NCI-H187 treated with DMSO at 0.1 percent for 48 hours (cell line): ENCODE measurements at places on chromosomes 13 and 19.

GRCh38 chr19:49850221-49850486 lies 805 bp upstream of the PTOV1 start:
- no peak for DNase-seq

GRCh38 chr13:59835569-59835968 lies 328.2 kb downstream of the DIAPH3 start:
- no peak for DNase-seq

- DNase-seq: no peak
Measured at GRCh38 chr13:43150369-43151207, 127.2 kb downstream of the DNAJC15 start.

GRCh38 chr13:40475617-40476016 lies 190.8 kb downstream of the FOXO1 start:
- no peak for DNase-seq

DNA sequence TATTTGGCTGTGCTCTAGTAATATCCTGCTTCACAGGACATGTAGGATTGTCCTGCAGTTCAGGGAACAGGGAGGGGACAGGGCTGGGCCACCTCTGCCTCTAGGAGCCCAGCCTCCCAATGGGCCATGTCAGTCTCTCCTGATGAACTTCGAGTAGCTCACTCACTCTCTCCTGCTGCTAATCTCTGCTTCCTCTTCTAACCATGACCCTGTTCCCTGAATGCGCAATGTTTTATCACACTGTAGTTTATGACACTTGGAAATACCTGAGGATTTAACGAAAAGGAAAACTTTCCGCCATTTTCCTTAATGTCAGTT lies 9.2 kb downstream of the PARP4 start:
- DNase-seq: no peak

DNA sequence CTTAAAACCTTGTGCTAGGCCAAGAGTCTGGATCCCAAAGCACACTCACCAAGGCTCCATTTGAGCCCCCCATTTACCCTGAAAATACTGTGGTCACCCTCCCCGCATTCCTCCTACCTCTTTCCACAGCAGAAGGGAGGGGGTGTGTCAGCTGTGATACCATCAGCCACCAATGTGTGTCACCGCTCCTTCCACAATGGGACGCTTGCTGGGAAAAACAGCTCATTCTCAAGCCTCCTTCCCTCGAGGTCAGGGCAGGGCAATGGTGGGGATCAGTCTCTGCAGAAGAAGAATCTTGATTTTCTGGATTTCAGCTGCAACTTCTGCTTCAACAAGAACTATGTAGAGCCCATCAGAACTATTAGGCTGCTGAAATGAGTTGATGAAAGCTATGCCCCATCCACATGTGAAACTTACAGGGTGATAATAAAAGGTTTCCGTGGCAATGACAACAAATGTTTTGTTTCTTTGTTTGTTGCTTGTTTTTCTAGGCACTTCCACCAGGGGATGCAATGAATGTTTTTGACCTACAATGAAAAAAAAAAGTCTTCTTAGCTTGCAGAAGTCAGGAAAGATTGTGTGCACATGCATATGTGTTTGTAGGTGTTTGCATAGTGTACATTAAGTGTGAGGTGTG lies 26.4 kb upstream of the ZNF507 start:
- no peak for DNase-seq

DNA sequence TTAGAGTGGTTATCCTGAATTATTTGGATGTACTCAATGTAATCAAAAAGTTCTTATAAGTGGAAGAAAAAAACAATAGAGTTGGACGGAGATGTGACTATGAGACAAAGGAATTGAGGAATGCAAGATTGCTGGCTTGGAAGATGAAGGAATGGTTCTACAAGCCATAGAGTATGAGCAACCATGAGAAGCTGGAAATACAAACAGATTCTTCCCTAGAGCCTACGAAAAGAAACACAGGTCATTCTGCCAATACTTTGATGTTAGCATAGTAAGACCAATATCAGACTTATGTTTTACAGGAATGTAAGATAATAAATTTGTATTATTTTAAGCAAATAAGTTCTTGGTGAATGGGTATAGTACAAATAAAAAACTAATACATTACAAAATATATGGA lies 249.2 kb downstream of the DIAPH3 start:
- DNase-seq: no peak

GRCh38 chr19:2761309-2761677 lies 21.5 kb upstream of the SLC39A3 start:
- no peak for DNase-seq

DNA sequence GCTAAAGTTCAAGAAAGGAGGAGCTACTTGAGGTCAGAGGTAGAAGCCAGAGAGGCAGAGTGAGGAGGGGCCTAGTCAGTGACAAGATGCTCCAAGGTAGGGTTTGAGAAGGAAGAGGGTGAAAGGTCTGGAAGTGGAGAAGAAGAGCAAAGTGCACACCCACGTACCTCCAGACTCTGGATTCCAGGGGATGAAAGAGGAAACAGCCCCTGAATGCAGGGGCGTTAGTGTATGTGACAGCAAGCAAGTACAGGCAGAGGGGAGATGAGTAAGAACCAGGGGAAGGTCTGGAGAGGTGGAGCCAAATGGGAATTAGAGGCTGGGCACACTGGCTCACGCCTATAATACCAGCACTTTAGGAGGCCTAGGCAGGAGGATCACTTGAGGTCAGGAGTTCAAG lies 8.7 kb downstream of the RPS28 start:
- no peak for DNase-seq

- no peak for DNase-seq
Measured at GRCh38 chr13:48220592-48220980, 12.4 kb upstream of the ITM2B start.

DNA sequence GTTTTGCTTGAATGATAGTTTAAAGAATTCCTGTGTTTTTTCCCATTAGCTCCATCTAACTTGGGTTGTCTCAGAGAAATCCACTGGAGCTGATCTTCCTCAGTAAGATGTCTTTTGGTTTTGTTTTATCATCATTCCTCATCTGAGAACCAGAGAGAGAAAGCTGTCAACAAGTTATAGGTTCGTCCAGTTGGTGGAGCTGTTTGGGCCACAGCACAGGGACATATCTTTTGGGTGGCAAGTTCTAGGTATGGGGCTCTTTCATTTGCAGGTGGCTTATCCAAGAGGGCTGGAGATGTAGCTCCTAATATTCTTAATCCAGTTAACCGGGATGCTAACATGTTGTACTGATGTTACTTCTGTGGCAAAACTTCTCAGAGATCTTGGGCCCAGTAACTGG lies 174.2 kb downstream of the KCNRG start:
- DNase-seq: no peak

DNA sequence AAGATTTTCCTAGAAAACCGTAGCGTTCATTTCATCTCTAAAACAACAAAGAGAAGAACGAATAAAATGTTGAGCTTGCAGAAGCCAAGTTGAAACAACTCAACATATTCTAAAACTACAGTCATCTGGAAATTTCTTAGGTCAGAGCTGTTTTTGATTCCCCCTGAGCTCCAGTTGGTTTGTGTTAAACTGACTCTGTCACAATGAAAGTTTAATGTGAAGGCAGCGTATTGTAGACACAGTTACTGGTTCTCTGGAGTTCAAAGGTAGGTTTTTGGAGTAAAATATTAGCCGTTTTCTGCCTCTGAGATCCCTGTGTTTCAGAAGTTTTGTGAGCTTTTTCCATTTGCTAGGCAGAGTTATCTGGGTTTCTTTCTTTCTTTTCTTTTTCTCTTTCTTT lies 2.2 kb downstream of the ARHGEF7 start:
- no peak for DNase-seq

- DNase-seq: no peak
Measured at GRCh38 chr13:61531383-61532065, 115.9 kb upstream of the PCDH20 start.

- DNase-seq: no peak
Measured at GRCh38 chr13:20667857-20668437, 35.6 kb upstream of the IL17D start.

DNA sequence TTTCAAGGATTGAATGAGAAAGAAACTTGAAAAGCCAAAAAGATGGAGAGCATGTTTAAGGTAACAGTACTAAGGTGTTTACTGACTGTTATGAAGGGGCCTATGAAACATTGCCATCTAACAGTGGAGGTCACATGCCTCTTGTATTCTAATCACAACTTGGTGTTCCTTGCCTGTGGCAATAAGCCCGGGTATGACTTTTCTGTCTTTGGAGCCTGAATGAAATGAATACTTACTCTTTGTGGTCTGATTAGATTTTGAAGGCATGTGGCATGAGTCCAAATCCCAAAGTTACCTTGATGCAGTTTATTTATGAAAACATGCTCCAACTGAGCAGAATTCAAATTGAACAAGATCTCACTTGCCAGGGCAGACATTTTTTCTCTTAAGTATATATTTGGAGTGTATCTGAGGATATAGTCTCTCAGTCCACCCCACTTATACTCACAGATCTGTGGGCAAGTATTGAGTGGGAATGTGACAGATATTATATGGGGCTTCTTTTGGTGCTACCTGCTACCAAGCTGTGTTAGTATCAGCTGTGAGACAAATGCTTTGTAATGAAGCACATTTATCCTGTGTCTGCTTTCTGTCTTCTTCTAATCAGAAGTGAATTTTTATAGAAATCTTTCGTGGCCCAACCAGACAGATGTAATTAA lies 67.5 kb downstream of the B3GLCT start:
- DNase-seq: no peak

DNA sequence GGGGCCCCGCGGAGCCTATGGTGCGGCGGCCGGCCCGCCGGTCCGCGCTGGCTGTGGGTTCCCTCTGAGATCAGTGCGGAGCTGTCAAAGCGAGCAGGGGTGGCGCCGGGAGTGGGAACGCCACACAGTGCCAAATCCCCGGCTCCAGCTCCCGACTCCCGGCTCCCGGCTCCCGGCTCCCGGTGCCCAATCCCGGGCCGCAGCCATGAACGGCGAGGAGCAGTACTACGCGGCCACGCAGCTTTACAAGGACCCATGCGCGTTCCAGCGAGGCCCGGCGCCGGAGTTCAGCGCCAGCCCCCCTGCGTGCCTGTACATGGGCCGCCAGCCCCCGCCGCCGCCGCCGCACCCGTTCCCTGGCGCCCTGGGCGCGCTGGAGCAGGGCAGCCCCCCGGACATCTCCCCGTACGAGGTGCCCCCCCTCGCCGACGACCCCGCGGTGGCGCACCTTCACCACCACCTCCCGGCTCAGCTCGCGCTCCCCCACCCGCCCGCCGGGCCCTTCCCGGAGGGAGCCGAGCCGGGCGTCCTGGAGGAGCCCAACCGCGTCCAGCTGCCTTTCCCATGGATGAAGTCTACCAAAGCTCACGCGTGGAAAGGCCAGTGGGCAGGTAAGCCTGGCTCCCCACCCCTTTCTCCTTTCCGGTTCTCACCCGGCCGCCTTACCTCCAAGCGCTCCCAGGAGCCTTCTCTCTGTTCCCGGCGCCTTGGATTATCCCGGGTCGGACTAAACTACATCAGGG lies at the start of gene PDX1:
PDX1 (plus strand) TSS at position 67 of the 743 bp plus-strand sequence; CDS start at position 206, 139 bp downstream.
- DNase-seq: no peak

GRCh38 chr19:16878181-16878965 lies 10.4 kb upstream of the F2RL3 start:
- DNase-seq: no peak

GRCh38 chr13:76214001-76214400 lies 577.9 kb downstream of the LMO7 start:
- no peak for DNase-seq

- no peak for DNase-seq
Measured at GRCh38 chr19:3544742-3545668, 6.0 kb downstream of the TEKTIP1 start.

GRCh38 chr19:12034198-12034597 lies 1.3 kb downstream of the ZNF433 start:
- DNase-seq: no peak

DNA sequence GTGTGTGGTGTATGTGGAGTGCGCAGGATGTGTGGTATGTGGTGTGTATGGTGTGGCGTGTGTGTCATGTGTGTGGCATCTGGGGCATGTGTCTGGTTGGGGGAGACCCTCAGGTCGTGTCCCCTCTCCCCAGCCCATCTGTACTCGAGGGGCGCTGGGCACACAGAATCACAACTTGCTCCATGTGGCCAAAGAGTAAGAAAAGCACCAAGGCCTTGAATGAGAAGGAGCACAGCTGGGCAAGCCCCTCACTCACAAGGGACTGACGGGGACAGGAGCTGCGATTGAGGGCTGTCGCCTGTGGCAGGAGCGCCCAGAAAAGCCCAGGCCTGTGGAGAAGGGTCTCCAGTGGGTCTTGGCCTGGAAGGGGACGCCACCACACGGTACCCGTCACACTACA lies 62.8 kb downstream of the PEPD start:
- no peak for DNase-seq

DNA sequence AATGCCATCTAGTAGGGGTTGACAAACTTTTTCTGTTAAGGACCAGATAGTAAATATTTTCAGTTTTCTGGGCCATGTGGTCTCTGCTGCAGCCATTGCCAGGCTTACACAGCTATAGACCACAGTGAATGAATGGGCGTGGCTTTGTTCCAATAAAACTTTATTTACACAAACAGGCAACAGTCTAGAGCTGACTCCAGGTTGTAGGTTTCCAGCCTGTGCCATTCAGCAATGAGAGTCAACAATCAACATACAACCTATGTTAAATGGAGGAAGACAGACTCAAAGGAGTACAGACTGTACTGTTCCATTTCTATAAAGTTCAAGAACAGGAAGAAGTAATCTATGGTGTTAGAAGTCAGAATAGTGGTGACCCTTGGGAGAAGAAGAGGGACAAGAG lies 15.2 kb upstream of the IZUMO2 start:
- DNase-seq: no peak

DNA sequence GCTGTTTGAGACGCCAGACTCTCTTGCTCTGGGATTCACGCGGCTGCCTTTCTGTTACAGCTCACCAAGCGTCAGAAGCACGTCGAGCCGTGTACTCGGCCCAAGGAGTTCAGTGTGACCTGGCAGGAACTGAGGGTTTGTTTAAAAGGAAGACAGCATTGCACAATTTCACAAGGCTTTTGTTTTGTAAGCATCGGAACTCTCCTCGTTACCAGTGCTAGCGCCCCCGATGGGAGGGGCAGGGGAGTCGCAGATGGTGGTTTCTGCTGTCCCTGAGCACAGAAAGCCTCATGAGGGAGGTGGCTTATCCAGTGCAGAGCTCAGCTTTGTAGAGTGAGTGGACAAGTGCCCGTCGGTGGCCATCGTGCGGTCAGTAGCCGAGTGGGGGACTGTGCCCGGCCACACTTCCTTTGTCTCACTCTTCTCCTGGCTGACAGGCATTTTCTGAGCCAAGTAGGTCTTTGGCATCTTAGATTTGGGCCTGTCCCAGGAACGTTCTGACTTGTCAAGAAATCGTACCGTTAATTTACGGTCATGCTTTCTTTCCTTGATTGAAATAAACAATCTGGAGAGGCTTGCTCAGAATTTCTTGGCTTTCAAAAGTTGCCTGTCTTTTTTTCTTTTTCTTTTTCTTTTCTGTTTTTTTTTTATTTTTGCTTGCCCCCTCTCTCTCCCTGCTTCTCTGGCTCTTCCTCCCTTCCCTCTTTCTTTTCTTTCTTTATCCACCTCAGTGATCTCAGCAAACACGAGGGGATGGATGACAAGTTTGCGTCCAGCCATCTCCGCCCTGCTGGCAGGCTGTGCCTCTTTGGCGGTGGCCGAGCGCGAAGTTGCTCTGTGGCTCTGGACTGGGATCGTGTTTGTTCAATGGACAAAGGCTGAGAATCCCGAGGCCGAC lies 7.7 kb downstream of the KDM4B start:
- no peak for DNase-seq

- no peak for DNase-seq
Measured at GRCh38 chr13:104270731-104271130, 1204.5 kb upstream of the SLC10A2 start.
